ENCODE measurements at places on chromosomes 1 and 21.
A peak's percentile ranks its signal among the peaks of the same experiment; 100 is the strongest.

GRCh38 chr1:153880962-153881361 lies 41.8 kb downstream of the GATAD2B start:
- DNase-seq = peak; percentile 91

DNA sequence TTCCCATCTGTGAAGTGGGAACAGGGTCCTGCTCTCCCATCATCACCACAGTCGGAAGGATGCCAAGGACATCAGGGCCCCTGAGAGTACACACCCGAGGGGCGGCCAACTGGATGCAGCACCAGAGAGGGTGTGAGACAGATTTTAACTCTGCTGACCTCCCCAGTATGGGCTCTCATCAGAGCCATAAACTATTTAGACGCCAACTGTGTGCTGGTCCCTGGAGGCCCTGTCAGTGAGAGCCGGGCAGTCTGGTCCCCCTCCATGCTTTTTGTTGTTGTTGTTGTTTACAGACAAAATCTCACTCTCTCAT lies 1.7 kb downstream of the FGR start:
- DNase-seq = no peak

- DNase-seq = no peak
These were observed 51.5 kb downstream of the C1orf21 start for GRCh38 chr1:184438363-184438762.

- DNase-seq = peak; percentile 93
These were observed 64.1 kb upstream of the WDR26 start for GRCh38 chr1:224498574-224499170.

- no peak for DNase-seq
These were observed 3.4 kb downstream of the AKR7A2 start for GRCh38 chr1:19308509-19308907.

DNA sequence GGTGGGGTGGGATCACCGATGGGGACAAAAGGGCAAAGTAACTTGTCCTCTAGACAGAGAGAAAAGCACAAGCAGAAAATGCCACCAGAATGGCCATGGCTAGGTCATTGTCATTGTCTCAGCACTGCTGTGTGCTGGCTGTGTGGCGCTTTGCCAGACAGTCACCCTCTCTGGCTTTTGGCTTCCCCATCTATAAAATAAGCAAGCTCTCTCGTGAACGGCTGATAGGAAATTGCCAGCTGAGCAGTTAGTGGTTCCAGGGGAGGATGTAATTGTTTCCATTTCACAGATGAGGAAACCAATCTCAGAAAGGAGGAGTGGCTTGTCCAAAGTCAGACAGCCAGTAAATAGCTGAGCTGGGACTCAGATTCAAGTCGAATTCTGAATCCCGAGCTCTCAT lies 32.5 kb downstream of the PADI2 start:
- no peak for DNase-seq

- no peak for DNase-seq
These were observed at the start of gene CACNA1E for GRCh38 chr1:181483285-181484195. Gene CACNA1E (plus strand): TSS chr1:181483517. CDS start chr1:181483745, 228 bp downstream.

DNA sequence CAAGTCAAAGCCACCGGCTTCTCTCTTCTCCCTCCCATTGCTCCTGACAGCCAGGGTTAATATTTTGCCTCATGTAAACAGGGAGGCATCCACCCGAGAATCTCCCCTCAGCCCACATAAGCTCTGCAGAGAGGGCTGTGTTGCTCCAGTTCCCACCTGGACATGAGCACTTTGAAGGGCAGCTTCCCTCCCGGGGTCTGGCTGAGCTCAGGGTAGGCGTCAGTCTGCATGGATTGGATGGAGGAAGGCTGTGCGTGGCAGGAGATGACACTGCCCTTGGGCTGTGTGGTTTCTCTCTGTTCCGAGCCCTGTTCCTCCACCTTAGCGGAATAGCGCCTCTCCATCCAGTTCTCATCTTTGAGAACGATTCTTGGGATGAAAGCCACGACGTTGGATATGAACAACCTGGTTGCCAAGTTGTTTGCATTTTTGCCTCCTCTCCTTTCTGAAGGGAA lies 53.7 kb upstream of the ETS2 start:
- DNase-seq = no peak

DNA sequence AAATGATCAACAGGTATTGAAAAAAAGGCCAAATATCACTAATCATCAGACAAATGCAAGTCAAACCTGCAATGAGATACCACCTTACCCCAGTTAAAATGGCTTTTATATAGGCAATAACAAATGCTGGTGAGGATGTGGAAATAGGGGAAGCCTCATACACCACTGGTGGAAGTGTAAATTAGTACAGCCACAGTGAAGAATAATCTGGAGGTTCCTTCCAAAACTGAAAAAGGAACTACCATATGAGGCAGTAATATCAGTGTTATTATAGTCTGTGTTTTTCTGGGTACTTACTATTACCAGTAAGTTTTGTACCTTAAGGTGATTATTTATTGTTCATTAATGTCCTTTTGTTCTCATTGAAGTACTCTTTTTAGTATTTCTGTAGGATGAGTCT lies 201.3 kb downstream of the MRPL39 start:
- no peak for DNase-seq

DNA sequence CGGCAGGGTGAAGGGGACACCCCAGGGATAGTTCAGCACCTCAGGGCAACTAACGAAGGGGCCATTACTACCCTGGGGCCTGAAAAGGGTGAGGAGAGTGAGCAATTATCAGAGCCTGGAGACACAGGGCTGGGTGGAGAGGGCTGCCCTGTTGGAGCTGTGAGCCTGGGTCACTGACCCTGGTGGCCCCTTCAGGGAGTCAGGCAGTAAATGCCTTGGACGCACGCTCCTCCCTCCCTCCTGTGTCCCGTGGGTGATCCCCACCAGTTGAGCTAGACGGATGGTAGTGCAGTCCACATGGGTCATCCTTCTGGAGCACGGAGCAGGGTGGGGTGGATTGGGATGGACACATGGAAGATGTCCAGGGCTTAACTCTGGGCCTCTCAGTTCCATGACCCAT lies 305.3 kb downstream of the PTPRU start:
- DNase-seq = no peak

GRCh38 chr1:48040154-48040553 lies 43.0 kb upstream of the TRABD2B start:
- DNase-seq = no peak

DNA sequence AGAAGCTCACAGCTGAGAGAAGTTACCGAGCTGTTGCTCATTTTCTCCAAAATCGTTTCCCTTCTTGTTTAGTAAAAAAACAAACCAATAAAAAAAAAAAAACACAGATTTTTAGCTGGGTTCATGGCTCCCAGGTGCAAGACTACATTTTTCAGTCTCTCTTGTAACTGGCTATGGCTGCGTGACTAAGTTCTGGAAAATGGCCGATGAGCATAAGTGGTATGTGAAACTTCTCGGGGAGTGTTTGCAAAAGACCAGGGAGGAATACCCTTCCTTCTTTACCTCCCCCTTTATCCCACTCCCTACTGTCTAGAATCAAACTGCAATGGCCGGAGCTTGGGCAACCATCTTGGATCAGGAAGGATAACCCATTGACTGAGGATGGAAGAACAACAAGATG lies 38.7 kb upstream of the KANK4 start:
- no peak for DNase-seq

GRCh38 chr1:37354876-37355650 lies 119.3 kb upstream of the ZC3H12A start:
- DNase-seq = no peak

GRCh38 chr1:29861446-29861845 lies 625.1 kb downstream of the PTPRU start:
- DNase-seq = no peak

DNA sequence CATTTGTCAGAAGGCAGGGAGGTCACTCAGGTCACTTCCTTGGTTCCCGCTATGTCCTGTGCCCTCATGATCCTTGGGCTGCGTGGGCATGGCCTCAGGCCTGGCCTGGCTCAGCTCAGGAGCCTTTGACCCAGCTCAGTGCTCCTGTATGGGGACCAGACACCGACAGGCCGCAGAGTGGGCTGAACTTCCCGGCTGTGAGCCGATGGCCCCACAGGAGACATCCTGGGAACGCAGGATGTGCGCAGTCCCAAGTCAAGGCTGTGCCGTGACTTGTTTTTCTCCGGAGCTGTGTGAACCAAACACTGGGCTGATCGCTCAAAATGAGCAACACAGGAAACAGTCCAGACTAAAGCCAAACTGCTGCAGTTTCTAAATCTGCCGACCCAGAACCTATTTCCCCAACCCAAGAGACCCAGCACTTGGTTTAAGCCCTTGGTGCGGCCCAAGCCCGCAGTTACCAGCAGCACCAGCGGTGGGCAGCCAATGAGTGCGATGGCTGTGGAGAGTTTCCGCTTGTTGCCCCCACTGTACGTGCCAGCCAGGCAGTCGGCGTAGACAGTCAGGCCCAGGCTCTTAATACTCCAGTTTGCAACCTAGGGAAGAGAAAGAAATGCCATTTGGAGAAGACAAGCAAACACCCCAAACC lies 92.3 kb upstream of the GCLM start:
- DNase-seq = no peak

DNA sequence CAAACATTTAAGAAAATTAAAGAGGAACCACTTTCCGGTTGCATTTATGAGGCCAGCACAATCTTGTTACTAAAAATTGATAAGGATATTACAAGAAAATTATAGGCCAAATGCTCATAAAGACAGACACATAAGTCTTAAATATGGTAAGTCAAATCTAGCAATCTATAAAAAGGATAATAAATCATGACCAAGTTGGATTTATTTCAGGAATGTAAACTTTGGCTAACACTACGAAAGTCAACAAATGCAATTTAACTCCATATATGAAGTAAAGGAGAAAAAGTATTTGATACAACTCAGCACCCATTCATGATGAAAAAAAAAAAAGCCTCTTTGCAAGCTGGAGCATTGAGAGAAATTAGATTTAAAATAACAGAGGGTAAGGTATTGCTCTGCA lies 6.3 kb downstream of the HHAT start:
- no peak for DNase-seq

DNA sequence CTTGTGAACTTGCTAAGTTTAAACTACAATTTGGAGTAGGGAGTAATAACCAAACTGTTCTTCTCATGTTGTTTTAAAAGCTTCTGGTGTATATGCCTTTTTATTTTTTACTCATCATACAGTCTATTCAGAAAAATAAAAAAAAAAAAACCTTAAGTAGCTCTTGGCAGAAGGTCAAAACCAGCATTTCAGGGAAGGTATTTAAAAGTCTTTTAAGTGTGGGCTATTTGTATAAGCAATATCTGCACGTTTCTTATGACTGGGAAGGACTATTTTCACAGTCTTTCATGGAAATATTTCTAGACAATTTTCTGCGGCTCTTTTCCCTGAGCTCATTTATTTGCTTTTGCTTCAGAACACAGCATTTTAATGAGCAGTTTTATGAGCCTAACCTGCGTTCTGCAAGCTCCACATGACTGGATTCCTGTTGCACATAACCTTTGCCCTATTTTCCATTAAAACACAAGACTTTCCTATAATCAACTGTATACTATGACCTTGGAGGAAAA lies 60.9 kb upstream of the C1orf105 start:
- peak; percentile 34 for DNase-seq

DNA sequence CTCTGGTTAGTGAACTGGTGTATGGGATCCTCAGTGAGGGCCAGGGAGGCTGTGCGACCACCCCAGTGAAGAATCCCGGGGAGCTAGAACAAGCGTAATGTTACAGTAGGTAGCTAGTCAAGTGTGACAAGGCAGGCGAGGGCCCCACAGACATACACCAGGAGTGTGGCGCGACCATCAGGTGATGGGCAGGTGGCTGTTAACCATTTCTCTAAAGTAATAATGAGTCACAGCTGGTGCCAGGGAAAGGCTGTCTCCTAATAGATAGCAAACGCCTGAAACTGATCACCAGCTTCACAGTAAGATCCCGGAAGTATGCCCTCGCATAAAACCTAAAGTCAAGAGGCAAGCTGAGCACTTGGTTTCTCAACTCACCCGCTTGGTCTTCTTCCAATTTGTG lies 40.5 kb upstream of the TARBP1 start:
- no peak for DNase-seq

- DNase-seq = peak; percentile 89
These were observed 34.7 kb upstream of the TNFRSF1B start for GRCh38 chr1:12132078-12132477.

DNA sequence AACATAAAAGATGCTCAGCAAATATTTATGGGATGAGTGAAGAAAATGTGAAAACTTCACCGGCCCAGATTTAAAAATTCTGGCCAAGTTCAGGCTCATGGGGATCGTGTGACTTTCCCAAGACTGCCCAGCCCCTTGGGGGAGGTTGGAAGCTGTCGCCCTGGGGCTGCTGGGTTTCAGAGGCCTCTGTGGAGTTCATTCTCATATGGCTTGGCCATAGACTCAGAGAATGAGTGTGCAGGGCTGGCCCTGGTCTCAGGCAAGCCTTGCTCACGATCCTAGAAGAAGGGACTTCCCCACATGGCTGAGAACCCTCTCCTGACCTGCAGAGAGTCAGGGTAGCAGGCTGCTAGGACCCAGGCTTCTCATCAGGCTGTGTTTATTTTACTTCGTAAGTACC lies 24.6 kb downstream of the PADI2 start:
- no peak for DNase-seq

- no peak for DNase-seq
These were observed 400 bp upstream of the COG2 start for GRCh38 chr1:230641900-230642262.

DNA sequence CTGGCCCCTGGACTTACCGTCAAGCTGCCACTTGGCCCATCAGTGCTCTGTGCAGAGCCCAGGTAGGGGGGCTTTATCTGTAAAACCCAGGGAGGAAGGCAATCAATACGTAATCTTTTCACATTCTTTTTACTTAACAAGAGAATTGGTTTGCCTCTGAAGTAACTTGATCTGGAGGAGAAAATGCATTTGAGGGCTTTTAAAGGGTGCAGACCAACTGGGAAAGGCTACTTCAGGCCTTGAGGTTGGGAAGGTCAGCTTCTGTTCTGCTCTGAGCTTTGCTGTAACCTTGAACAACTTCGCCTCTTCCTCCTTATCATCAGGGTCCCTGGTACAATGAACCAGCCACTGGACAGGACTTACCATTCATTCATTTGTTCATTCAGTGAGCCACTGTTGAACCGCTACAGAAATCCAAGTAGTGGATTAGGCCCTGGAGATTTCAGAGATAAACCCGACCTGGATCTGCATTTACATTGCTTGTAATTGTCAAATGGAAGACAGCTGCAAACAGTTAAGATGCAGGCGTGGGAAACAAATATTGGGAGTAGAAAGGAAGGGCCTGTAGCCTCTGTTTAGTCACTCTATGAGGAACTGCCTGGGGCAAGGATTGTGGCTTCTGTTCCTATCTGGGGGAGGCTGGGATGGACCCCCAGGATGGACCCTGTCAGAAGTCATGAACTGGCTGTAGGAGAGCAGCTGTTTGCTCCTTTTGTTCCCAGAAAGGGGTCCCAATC lies 90.9 kb downstream of the MAN1C1 start:
- peak; percentile 71 for DNase-seq

GRCh38 chr1:95451054-95451453 lies 217.0 kb downstream of the RWDD3 start:
- peak; percentile 38 for DNase-seq

All from epithelial cell of esophagus (primary cell).